Stimulated activated CD8-positive, alpha-beta memory T cell treated with anti-CD3 and anti-CD28 coated beads, Interleukin-12 subunit alpha, Interleukin-12 subunit beta, amount 100 ng/mL, for 1 hour (primary cell): ENCODE measurements at places on chromosomes 5 and 9.

- no peak for DNase-seq
Measured at GRCh38 chr5:177374211-177374610, 10.0 kb upstream of the SLC34A1 start.

DNA sequence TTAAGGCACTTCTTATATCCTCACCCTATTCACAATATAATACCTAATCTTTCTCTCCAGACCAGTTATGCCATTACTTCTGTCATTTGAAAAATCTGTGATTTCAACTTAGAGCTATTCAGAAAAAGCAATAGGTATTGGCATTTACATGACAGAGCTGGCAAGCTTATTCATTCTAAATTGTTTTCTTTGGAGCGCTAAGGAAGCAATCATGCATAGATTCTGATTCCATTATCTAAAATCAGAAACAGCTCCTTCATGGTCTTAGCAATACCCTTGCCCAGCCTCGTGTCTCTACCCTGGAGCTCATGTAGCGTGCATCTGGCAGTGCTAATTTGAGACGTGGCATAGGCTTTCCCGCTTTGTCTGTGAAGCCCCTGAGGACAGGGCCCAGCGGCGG, 4.5 kb downstream of the SLC1A1 start:
- DNase-seq, result no peak

DNA sequence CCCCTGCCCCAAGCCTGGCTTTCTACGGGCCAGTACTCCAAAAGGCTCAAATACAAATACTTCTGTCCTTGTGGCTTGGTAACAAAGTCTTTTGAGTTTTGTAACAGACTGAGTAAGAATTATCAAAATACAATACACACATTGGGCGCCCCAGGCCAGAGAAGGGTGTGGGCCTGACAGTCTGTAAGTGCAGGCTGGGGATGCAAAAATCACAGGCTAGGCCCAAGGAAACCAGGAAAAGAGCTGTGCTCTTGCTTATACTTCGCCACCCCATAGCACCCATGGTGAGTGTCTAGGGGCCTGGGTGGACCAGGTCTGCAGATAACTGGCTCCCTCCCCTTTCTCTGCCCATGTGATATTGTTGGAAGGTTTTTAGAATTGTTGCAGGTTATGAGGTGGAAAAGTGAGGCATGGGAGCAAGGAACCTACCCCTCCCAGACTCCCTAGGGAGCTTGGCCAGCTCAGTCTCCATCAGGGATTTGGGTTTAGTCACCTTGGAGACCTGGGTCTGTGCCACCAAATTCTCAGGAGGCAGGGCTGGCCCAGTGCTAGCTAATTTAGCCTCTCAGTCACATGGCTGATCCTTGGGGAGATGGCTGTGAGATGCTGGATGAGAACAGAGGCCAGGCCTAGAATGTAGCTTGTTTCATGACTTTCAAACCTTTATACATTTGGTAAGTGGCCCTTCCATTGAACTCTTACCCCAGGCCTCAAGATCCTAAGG, 72.9 kb downstream of the TARS1 start:
- DNase-seq, result no peak

DNA sequence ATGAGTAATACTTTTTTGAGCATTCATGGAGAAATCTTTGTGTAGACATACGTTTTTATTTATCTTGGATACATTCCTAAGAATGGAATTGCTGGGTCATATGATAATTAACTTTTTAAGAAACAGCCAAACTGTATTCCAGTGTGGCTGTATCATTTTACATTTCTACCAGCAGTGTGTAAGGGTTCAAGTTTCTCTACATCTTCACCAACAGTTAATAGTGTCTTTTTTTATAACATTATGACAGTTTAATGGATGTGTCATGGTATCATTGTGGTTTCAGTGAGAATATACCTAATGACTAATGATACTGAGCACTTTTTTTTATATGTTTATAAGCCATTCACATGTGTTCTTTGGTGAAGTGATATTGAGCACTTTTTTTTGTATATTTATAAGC, 52.4 kb downstream of the NIPBL start:
- no peak for DNase-seq

DNA sequence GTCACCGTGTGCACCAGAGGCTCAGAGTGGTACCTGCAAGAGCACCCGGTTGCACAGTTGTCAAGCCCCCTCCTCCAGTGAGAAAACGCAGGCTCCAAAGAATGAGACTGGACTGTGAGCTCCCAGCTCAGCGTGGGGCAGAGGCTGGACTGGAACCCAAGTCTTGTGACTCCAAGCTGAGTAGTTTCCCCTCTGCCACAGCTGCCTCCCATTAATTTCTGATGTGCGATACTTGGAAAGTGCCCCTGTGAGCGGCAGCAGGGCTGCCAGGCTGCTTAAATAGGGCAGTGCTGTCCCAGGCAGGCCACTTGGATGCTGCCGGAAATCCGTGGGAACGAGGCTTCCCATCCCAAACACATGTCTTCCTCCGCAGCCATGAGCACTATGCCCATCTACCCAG, 62.2 kb upstream of the ANGPTL2 start:
- no peak for DNase-seq

GRCh38 chr9:16060436-16061129, 507.7 kb downstream of the CCDC171 start:
- DNase-seq, result no peak

DNA sequence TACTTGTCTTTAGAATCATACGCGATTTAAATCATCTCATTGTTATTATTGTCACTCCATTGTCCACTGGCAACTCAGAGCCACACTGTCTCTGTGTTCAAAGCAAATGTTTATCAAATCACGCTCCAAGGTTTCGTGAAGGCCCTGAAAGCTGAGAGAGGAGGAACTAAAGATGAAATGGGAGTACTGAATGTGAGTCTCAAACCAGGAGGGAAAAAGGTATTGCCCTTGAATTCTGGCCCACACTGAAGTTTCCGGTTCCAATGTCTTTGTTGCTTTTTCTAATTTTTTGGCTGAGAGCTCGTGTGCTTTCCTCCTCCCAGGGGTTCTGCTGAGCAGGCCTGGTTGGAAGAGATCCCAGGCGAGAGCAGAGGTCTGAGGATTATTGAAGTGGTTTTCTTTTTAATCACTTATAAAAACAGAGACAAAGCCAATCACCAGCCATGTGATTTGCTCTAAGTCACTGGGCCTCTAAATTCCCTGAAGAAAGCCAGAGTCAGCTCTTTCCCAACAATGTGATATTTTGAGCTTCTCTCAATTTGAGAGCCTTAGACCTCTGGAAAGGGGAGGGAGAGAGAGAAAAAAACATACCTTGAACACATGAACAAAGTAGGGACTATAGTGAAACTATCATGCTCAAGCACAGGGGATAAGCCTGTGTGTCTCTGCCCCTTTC, 420.8 kb upstream of the GRAMD2B start:
- no peak for DNase-seq

GRCh38 chr9:2879803-2880202, 35.9 kb upstream of the PUM3 start:
- no peak for DNase-seq

DNA sequence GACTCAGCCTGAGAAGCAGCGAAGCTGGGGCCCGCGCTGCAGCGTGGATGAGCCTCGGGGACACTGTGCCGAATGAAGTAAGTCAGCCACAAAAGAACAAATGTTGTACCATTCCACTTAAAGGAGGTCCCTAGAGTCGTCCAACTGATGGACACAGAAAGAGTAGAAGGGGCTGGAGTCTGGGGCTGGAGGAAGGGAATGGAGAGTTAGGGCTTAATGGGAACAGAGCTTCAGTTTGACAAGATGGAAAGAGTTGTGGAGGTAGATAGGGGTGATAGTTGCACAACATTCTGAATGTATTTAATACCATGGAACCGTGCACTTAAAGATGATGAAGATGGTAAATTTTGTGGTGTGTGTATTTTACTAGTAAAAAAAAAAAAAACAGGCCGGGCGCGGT, 119.9 kb downstream of the EHMT1 start:
- DNase-seq, result no peak

DNA sequence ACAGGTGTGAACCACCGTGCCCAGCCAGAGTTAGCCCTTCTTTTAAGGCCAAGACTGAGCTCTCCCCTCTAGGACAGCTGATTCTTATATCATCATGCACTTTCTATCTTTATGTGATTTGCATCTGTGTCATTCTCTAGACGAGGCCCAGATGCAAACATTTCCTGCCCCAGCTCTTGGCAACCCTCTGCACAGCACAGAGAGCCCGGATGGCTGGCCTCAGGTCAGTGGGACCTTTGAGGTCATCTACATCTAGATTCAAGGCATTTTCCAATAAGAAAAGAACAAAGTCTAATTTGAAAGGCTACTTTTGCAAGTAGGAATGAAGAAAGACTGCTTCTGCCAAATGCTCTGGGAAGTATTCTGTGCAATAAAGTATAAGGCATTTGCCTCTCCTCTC, 109.0 kb upstream of the DAB2 start:
- DNase-seq, result no peak

DNA sequence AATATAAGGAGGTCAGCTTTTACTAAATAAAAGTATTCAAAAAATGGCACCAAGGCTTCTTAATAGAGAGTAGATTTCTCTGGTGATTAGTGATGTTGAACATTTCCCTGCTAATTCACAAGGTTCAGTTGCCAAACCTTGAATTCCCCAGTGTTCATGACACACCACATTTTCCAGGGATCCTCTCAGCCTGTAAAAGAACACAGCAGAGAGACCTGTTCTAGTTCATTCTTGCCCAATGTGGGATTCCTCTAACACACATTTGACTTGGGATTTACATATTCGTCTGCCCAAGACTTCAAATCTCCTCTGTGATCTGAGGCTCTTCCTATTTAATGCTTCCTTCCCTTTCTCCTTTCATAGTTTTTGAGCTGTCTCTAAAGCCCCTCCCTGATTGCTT, 273.2 kb upstream of the CDH9 start:
- DNase-seq, result no peak

DNA sequence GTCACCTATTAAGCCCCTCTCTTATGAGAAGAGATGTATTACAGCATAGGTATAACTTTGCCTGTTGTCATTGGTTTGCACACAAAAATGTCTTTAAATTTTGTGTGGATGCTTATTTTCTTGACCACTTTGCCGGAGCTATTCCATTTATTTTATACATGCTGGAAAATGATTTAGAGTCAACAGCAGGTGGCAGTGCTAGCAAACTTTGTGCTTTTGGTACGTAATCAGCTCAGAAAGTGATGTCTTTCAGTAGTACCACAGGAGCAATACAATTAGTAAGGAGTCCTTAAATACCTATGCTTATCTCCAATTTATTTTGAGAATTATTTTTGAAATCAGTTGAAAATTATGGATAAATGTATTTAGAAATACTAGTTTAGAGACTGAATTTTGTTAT, 19.8 kb upstream of the NUDT12 start:
- no peak for DNase-seq

DNA sequence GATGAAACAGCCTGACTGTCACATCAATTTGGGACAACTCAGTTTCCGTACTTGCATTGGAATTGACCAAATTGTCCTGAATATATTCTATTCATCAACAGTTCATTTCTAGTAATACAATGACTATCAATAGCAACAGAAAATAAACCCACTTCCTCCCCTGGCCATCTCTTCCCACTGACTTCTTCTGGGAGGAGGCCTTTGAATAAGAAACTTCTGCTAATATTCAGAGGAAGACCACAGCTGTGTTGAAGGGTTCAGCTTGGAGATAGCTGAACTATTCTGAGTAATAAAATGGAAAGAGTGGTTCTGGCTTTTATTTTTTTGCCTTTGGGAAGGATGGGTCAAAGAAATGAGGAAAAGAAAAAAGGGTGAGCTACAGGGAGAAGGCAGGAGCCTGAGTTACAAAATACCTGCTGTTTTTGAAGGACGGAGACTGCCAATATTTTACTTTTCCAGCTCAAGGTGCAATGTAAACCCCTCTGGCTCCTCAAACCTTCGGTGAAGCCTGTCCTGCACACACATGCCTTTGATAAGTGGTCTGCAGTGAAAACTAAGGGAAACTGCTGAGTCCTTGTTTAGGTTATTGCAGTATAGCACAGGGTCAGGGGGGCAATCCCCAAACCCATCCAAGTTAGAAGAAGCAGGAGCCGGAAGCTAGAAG, 29.9 kb downstream of the FYB1 start:
- no peak for DNase-seq

- no peak for DNase-seq
Measured at GRCh38 chr5:173751266-173751600, 134.8 kb upstream of the BOD1 start.

DNA sequence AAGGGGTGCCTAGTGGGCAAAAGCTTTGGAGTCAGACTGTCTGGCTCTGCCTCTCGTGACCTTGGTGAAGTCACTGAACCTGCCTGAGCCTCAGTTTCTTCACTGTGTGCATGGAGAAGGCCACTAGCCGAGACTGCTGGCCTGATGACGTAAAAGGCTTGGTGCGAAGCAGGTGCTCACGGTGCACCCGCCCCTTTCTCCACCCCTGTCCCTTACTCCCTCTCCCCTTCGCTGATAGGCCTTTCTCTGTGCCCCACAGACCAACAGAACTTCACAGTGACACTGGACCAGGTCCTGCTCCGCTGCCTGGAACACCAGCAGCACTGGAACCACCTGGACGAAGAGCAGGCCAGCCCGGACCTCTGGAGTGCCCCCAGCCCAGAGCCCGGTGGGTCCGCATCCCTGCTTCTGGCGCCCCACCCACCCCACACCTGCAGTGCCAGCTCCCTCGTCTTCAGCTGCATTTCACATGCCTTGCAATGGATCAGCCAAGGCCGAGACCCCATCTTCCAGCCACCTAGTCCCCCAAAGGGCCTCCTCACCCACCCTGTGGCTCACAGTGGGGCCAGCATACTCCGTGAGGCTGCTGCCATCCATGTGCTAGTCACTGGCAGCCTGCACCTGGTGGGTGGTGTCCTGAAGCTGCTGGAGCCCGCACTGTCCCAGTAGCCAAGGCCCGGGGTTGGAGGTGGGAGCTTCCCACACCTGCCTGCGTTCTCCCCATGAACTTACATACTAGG, 10.4 kb downstream of the FPGS start:
- DNase-seq, result no peak

GRCh38 chr9:22030101-22030598, 21.0 kb upstream of the CDKN2B start:
- no peak for DNase-seq
